ENCODE measurements at places on chromosomes 5 and 9. TPM values are rescaled to one million over a fixed set of nuclear protein-coding genes. Genes with fewer than 3 reads are reported as not detected.

MAST4 gene
- 17.0 TPM for total RNA-seq

SLC6A7 gene
- under 0.01 TPM for total RNA-seq

ADAMTS19 gene
- 0.76 TPM for total RNA-seq

NSUN2 gene
- 43.9 TPM for total RNA-seq

LCN12 gene
- total RNA-seq = 4.2 TPM

NKD2 gene
- 5.1 TPM for total RNA-seq

PCSK1 gene
- total RNA-seq = 0.09 TPM

HAND1 gene
- 0.19 TPM for total RNA-seq

LIX1 gene
- total RNA-seq = 0.09 TPM

NUTM2F gene
- not detected for total RNA-seq

CCDC180 gene
- 1.6 TPM for total RNA-seq

ENHO gene
- total RNA-seq = 0.47 TPM

CCDC187 gene
- total RNA-seq = 0.24 TPM

AGTPBP1 gene
- 34.7 TPM for total RNA-seq

SMIM33 gene
- total RNA-seq = 0.28 TPM

TERT gene
- total RNA-seq = 3.4 TPM

TRMO gene
- 28.5 TPM for total RNA-seq

SLC36A3 gene
- total RNA-seq = not detected

DDX31 gene
- 9.9 TPM for total RNA-seq

MARCHF11 gene
- total RNA-seq = not detected

ANGPTL2 gene
- 3.2 TPM for total RNA-seq

ANKRD20A1 gene
- total RNA-seq = 0.66 TPM

ACOT12 gene
- total RNA-seq = 0.05 TPM

Measured in thymus (tissue), 14 donors.